ENCODE measurements at places on chromosomes 3 and 15. TPM values are rescaled to one million over a fixed set of nuclear protein-coding genes. Genes with fewer than 3 reads are reported as not detected.
A peak's percentile ranks its signal among the peaks of the same experiment; 100 is the strongest.

GRCh38 chr3:123374016-123374415 is 74.9 kb downstream of the ADCY5 start:
- no peak for DNase-seq

DNA sequence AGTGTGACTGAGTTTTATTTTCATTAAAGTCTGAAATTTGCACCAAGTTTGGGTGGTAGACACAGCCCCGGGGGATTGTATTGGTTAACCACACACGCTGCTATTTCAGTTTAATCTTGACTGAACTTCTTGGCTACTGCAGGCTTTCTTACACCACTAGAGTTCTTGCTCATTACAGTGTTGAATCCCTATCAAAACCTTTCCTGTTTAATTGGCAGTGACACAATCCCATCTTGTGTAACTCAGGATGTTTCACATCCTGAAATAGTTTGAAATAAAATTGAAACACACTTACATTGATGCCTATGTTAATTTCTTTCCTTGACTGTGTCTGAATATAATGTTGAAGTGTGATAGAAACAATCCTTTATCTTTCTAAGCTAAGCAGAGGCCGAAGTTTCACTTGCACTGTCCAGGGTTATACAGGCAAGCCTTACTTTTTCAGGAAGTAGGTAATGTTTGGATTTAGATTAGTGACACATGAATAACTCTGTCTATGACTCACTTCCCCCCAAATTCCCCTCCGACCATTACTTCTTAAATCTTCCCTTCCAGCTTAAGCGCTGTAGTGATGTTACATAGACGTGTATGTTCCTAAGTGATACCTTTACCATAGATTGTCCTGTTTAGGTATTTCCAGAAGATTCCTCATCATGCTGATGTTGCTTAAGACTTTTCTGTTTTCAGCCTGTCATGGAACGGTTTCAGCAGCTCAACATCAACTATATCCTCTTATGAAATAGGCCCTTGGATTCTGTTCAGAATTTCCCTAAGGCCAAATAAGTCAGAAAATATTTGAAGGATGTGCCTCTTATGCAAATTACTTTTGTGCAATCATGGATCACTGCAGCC is 16.8 kb downstream of the ATG7 start:
- DNase-seq = no peak

- DNase-seq = no peak
Observed at GRCh38 chr15:57821826-57822225, 115.3 kb downstream of the POLR2M start.

DNA sequence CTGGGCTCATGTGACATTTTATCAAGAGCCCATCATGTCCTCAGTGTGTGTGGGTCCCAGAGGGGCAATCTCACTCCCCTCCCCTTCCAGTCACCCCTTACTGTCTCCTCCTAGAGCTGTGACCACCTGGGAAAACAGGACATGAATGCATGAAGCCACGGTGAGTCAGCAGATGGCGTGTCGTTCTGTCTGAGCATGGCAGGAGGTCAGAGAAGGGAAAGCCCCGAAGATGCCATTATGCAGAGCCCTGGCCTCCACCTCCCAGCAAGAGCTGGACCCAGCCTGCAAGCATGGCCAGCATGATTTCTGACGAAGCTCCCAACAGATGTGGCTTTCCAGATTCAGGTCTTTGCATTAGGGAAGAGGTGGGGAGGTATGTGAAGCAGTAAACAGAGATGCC is 118.5 kb downstream of the TLE3 start:
- DNase-seq = peak; percentile 31

DNA sequence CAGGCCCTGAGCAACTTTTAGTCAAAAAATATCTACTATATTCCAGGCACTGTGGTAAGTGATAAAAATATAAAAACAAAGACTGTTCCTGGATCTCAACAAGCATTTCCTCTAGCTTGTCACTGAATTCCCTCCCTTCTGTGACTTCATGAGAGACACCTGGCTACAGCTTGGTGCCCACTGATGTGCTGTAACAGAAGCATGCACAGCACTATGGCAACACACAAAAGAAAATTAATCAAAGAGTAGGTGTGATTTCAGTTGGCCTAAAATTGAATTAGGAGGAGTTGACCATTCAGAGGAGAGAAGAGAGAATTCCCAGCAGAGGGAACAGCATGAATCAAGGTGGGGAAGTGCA is 158.9 kb upstream of the LPP start:
- DNase-seq = no peak

- DNase-seq = no peak
Observed at GRCh38 chr15:87245592-87245991, 1010.9 kb downstream of the NTRK3 start.

GRCh38 chr15:46420990-46421389 is 786.2 kb downstream of the SQOR start:
- DNase-seq = no peak

Gene FES
- 3.6 TPM for total RNA-seq
